Activated naive CD4-positive, alpha-beta T cell treated with anti-CD3 and anti-CD28 coated beads for 36 hours (primary cell): ENCODE measurements at places on chromosomes 3 and 15.

- DNase-seq: no peak
Observed at GRCh38 chr3:149442043-149442442, 32.5 kb upstream of the TM4SF4 start.

- DNase-seq: no peak
Observed at GRCh38 chr3:21641959-21642358, 109.1 kb downstream of the ZNF385D start.

- no peak for DNase-seq
Observed at GRCh38 chr3:117745516-117745915, 1035.9 kb downstream of the TUSC7 start.

DNA sequence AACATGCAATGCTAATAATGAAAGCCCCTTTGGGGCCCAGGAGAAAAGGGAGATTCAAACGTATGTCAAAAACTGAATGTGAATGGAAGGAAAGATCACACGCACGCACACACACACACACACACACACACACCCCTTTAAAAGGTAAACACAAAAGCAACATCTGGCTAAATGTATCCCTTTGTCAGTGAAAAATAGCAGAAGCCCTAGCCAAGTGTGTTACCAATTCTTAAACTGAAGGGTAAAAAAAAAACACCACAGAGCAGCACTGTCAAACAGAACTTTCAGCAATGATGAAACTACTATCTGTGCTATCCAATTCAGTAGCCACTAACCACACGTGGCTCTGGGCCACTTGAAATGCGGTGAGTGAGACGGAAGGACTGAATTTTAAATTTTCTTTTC lies 4.9 kb downstream of the RFTN1 start:
- DNase-seq: peak; percentile 58

DNA sequence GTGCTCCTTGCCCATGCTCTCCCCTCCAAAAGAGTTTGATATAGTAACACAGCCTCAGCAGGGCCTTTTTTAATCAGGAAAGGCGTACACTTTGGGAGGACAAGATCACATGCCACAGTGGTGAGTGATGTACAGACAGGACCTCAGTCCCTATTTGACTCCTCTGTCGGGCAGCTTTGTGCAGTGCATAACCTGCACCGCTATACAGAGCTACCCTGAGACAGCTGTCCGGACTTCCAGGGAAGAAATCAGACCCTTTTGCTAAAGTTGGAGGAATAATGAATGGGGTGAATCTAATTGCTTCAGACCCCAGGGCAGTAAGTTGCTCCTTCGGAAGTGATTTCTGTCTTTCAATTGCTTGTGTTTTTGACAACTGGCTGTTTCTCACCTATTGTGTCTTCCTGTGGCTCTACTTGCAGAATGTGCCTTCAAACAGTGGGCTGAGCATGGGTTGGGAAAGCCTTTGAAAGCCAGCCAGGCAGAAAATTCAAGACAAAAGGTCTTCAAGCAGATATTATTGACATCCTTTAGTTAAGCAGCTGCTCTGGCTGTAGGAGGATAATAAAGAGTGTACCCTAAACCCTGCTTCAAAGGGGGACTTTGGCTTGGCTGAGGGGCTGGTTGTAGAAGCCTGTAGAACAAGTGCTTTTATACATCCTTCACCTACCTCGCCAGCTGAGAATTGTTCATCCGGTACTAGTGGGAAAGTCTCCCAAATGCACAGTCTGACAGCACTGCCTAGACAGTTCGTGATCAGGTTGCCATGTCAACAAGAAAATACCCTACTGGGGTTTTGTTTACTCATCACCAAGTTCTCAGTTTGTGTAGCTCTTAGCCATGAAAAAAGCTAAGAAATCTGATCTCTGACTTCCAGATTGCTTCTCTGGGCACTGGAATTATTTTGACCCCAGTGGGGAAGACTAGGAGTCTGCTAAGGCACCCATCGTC lies 35.1 kb downstream of the SNTN start:
- DNase-seq: no peak

DNA sequence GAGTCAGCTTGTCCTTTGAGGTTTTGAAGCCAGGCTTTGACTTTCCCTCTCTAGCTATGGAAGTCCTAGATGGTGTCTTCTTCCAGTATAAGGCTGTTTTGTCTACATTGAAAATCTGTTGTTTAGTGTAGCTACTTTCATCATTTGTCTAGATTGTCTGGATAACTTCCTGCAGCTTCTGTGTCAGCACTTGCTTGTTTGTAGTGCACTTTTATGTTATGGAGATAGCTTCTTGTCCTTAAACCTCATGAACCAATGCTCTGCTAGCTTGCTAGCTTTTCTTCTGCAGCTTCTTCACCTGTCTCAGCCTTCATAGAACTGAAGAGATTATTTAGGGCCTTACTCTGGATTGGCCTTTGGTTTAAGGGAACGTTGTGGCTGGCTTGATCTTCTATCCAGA lies 43.8 kb downstream of the AKAP13 start:
- no peak for DNase-seq

- peak; percentile 62 for DNase-seq
Observed at GRCh38 chr3:16482770-16483531, 30.5 kb downstream of the RFTN1 start.

GRCh38 chr15:75553659-75554058 lies 25.5 kb downstream of the PTPN9 start:
- DNase-seq: no peak
